Fibroblast of lung (primary cell): ENCODE measurements at places on chromosomes 2 and 18.

GRCh38 chr2:96797066-96797625, 18.9 kb upstream of the CNNM3 start:
- no peak for DNase-seq

DNA sequence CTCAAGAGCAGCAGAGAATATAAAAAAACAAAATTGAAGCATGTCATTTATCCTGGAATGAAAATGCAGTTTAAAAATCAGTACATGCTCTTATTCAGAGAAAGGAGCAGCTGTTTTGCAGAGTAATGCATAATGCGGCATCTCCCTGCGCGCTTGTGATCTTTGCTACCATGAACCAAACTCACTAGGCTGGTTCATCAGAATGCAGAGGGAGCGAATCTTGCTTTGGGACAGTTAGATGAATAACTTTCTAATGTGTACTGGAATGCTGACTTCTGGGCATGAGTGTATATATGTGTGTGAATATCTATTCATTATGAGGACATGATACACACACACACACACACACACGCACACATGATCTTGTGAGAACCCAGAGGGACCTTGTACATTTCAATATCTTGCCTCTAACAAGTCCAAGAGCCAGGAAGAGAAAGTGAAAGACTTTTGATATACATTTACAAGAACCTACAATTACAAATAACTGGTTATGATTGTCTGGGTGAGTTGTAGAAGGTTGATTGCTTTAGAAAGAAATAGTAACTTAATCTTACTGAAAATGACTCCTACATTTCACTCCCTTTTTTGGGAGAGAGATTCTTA, 54.1 kb upstream of the THOC1 start:
- DNase-seq = no peak

DNA sequence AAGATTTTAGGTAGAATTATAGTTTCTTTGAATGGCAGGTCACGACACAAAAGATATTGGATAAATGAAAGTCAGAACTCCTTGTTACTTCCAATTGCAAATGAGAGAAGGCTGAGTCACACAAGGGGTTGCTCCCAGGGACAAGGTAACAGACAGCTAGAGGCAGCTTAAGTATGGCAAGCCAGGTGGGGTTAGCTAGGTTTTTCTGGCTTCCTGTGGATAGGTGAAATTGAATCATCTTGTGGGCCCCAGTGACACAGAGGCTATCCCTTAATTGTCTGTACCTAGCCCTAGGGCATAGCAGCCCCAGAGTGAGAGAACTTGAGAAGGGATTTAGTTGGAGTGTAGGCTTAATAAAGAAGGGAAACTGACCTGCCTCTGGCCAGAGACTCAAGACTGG, 407.7 kb upstream of the SLC8A1 start:
- DNase-seq = no peak

GRCh38 chr2:241188361-241189092, at the start of gene ANO7:
TSS of gene ANO7 (plus strand) at chr2:241188677. CDS start at chr2:241190064, 1,387 bp downstream.
- DNase-seq = no peak

DNA sequence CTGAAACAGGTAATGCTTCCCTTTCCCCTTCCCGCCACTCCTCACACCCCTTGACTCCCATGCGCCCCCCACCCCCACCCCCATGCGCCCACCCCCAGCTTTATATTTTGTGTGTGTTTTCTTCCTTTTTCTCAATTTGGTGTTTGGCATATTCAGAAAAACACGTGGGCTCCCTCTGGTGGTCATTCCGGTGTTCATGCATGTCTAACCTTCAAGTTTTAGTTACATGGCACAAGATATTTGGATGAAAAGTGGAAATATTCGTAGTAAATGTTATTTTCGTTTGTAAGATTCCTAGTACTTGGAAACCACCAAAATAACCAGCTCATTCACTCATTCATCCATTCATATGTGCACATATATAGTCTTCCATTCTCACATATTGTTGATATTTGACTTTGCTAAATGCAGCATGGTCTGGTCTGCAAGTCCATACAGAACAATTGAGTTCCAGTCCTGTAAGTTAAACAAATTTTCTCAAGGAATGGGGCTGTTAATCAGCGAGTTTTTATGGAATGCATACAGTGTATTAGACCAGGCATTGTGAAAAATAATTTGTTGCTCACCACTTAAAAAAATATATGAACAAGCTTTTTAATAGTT, 143.6 kb upstream of the MAP3K20 start:
- DNase-seq = peak; percentile 55

- no peak for DNase-seq
Observed at GRCh38 chr18:25283781-25284180, 68.2 kb downstream of the ZNF521 start.

- DNase-seq = peak; percentile 3
Observed at GRCh38 chr18:73232933-73233332, 365.1 kb upstream of the NETO1 start.

- no peak for DNase-seq
Observed at GRCh38 chr2:116877944-116878343, 936.5 kb upstream of the DDX18 start.

- DNase-seq = no peak
Observed at GRCh38 chr2:37090019-37090477, 5.7 kb downstream of the GPATCH11 start.

GRCh38 chr18:76973520-76974266, 151.3 kb downstream of the ZNF236 start:
- DNase-seq = no peak

DNA sequence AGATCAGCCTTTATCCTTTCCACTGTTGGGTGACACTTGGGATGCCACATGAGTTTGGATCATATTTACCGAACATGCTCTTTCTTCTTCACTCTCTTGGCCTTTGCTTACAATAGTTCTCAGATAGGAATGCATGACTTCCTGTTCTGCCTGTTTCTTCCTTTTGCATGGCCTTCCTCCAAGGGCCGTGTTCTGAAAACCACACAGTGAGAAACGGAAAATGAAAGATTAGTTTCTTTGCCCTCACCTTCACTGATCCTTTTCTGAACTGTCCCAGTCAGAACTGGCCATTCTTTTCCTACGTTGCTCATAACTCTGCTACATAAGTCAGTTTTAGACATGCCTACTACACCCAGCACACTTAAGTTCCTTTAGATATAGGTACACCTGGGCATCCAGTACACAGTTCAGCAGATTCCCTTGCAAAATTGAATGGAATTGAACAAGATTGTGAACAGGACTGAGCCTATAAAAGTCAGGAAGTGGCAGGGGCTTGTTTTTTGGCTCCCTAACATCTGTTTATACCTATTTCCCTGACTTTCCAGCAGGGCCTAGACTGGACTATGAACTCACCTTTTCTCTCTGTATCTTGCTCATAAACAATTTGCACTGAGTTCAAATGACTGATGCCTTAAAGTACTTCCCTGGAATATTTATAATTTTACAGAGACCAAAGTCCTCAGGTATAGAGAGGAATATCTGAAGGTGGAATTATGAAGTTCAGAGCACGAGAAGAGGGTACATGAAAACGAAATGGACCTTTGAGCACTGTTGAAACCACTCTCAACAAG, 186.4 kb upstream of the ST6GAL2 start:
- no peak for DNase-seq

DNA sequence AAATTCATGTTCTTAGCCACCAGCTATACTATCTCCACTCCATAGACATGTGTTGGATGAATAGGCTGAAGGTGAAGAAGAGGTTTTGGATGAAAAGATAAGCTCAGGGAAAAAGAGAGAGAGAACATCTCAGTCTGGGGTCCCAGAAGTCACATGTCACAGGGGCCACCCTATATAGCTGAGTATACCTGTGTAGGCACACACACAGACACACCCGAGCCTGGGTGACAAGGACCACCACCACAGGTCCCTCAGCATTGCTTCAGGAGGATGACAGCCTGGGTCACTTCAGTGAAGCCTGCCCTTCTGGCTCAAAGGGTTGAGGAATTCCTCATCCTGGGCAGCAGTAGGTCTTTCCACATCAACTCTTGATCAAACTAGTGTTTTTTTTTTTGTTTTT, 56.2 kb downstream of the POLR1A start:
- DNase-seq = no peak

DNA sequence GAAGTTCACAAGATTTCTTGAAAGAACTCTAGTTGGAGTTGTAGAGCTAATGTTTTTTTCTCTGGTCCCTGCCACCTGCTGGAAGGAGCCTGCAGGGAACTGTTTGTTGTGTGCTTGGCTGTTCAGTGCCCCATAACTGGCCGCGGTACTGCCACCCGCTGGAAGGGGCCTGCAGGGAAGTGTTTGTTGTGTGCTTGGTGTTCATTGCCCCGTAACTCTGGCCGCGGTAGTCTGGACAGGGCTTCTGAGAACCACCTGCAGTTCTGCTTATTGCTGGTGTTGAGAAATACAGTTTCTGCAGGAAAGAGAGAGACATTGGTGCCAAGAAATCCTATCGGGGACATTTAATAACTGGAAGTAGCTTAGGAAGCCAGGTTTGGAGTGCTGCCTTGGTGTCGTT, 58.1 kb downstream of the AGAP1 start:
- DNase-seq = peak; percentile 47

- no peak for DNase-seq
Observed at GRCh38 chr18:79615091-79615490, 64.5 kb upstream of the CTDP1 start.

- no peak for DNase-seq
Observed at GRCh38 chr2:73984922-73985307, 205 bp downstream of the TET3 start.

DNA sequence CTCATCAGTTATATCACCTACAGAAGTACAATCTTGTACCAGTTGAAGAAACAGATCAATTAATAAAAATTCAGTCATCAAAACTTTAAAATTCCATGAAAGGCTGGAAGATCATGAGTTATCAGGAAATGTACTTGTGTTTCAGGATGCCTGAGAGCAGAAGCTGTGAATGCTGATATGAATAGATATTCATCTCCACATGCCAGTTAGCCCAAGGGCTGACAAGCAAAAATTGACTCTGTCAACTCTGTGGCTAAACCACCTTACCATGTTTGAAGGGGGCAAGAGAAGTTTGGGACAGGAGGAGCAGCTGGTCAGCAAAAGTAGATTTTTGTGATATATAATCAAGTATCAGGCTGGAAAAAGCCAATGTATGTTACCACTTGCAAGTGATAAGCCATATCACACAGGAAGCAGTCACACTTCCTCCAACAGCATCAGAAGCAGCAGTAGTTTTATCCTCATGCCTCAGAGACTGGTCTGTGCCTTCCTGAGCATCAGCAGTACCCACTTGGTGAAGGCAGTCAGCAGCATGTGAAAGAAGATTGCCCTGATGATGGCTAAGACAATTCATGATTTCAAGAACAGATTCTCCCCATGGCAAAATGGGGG, 328.2 kb upstream of the CNTNAP5 start:
- no peak for DNase-seq

GRCh38 chr18:77056344-77057005, 76.1 kb downstream of the MBP start:
- DNase-seq = no peak

DNA sequence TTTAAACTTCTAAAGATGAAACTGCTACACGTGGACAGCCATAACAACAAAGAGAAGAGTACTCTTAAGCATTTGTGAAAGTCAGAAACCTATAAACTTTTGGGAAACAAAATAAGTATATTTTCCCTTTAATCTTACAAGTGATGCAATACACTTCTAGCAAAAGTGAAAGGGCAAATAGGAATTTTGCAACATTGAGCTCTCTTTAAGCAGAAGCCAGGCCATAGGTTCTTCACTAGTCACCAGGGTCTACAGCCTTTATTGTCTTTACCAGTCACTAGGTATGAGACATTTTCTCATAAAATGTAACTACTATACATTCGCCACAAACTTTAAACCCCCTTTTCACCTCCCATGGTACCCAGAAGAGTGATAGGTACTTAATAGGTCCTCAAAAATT, 37.5 kb downstream of the SCN1A start:
- peak; percentile 11 for DNase-seq

DNA sequence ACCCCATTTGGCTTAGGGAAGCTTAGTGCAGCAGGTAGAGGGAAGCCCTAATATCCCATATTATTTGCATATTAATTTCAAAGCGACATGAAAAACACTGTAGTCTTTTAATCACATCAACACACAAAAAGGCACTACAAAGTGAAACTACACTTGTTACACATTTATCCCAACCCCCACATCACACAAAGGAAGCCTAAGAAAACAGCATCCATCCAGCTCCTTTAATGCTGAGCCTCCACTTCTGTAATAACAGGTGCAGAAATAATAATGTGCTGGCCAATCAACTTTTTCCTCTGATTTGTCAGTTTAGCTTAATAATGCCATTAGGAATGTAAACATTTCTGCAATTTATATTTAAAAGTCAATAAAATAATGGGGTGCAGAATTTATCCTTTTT, 274.0 kb downstream of the TCF4 start:
- DNase-seq = no peak

DNA sequence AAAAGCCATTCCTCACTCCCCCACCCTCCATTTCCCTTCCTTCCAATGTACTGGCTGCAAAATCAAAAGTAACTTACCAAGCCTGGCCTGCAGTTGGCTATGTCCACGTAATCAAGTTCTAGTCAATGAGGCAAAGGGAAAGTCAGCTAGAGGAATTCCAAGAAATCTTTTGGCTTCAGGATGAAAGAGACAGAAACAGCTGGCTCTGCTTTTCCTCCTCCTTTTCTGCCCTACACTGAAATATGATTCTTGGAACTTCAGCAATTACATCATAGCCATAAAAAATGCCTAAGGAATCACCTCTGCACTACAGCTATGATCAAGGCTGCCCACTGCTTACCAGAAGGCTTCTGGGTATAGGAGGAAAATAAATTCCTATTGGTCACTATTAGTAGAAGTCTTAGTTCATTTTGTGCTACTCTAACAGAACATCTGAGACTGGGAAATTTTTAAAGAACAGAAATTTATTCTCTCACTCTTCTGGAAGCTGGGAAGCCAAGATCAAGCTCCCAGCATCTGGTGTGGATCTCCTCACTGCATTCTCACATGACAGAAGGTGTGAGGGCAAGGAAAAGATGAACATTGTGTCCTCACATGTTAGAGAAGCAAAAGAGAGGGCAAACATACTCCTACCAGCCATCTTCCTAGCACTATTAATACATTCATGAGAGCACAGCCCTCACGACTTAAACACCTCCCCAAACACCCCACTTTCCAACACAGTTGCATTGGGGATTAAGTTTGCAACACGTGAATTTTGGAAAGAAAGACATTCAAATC, 219.9 kb downstream of the TMX3 start:
- DNase-seq = peak; percentile 97
